ENCODE measurements at places on chromosomes 5 and 9.

DNA sequence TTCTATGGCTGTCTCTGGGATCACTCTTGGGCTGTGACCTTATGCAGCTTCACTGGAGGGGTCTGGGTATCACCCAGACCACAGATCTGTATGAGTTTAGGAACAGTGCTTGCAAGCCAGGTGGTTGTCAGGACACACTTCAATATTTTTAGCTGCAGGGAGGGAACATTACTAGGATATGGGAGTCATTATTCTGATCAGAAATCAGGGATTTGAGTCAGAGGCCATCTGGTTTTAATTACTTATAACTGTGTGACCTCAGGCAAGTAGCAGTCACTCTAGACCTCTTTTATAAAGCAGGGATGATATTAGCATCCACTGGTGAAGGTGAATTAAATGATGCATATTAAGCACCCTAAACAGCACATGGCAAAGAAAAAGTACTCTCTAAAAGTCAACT lies 60.1 kb upstream of the NMUR2 start:
- DNase-seq = no peak

DNA sequence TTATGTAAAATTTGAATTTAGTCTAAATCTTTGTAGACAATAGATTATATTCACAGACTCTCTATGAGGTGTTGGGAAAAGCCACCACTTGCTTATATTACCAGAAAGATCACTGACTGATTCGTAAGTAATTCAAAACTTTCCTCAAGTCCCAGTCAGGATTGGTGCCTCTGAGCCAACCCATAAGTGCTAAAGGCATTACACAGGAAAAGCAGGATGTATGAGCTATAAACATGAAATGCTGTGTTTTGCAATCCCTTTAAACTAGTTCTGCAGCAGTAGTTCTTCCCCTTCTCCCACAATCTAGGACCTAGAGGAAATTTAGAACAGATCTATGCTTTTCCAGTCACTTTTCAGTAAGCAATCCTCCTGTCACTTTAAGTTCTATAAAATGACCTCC lies 48.0 kb downstream of the SHLD3 start:
- DNase-seq = peak; percentile 72

GRCh38 chr9:105539452-105539851 lies 18.5 kb upstream of the FKTN start:
- no peak for DNase-seq

GRCh38 chr5:66945389-66946349 lies 250.9 kb downstream of the CD180 start:
- no peak for DNase-seq

DNA sequence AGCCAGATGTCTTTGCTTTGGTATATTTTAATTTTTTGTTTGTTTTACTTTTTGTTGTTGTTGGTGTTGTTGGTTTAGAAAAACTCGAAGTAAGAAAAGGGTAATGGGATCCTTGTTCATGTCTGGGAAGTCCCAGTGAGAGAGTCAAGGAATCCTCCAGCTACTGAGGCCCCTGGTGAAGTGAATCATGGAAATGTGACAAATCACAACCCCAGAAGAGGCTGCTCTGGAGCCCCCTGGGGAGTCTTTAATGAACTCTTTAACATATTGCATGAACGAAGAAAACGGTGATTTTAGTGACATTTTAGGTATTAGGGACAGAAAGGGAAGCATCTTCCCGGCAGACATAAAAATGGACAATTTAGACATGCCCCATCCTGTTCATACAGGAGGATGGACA lies 41.3 kb downstream of the TMEM174 start:
- DNase-seq = no peak

- DNase-seq = no peak
Measured at GRCh38 chr5:163172540-163173338, 264.7 kb upstream of the CCNG1 start.

GRCh38 chr5:166172597-166172996 lies 2118.8 kb upstream of the WWC1 start:
- no peak for DNase-seq

DNA sequence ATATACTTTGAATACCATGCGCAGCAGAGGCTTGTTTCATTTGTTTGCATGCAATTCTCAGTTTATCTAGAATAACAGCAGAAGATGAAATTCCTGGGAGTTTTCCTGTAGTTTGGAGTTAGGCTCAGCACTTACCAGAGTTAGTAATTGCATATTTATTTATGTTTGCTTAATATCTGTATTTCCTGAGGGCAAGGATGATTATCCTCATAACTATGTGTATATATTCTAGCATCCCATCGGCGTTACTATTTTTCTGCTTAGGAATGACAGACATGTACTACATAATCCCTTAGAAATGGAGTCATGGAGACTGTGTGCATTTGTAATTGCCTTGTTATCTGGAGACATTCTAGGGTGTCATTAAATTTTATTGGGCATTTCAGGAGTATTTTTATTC lies 1184.8 kb downstream of the DTWD2 start:
- DNase-seq = no peak

GRCh38 chr9:135849181-135849580 lies 58.2 kb downstream of the CAMSAP1 start:
- no peak for DNase-seq
